ENCODE measurements at places on chromosomes 6 and 20. TPM values are rescaled to one million over a fixed set of nuclear protein-coding genes. Genes with fewer than 3 reads are reported as not detected.

Gene ZNF165
- total RNA-seq, result 0.39 TPM

Gene SPATA2
- 1.0 TPM for total RNA-seq

Gene ZC2HC1B
- total RNA-seq, result not detected

Gene BEND3
- total RNA-seq, result 1.2 TPM

Gene MYB
- under 0.01 TPM for total RNA-seq

Gene ELOVL4
- total RNA-seq, result 0.13 TPM

Gene MAP7
- 0.51 TPM for total RNA-seq

Gene GGTLC1
- total RNA-seq, result not detected

Gene TMEM170B
- total RNA-seq, result 1.4 TPM
